NCI-H748 treated with DMSO at 0.1 percent for 48 hours (cell line): ENCODE measurements at places on chromosomes 11 and 22.

- DNase-seq, result peak; percentile 4
Observed at GRCh38 chr22:24996420-24996952, 44.0 kb downstream of the KIAA1671 start.

DNA sequence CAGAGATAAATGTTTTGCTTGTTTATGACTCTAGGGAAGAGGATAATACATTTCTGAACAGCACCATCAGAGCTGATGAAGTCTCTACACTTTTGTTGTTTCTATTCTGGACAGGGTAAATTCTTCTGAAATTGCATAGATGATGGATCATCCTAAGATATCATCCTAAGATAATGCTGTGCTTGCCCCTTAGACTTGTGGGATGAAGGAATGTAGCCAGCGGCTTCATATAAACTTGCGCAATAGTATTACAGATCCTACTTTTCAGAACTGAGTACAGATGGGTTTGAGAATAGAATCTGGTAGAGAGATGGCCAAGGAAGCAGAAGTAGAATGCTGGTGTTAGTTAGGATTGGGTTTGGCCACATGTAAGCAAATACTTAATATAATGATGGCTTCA lies 61.0 kb downstream of the NCAM1 start:
- DNase-seq, result no peak

DNA sequence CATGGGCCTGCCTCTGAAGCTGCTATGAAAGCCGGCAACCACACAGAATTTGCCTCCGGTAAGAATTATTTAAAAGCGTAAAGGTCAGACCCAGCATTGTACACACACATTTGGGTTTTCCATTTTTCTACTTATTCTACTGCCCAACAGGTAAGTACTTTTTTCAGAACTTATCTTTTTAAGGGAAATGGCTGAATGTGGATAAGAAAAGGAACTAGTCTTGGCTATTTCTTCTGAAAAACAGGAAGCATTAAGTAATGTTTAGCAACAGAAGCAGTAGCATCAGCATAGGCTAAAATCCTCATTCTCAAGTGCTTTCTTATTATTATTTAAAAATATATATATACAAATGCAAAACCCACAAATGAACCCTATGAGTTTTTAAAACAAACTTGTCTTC lies 103.1 kb downstream of the MPPED2 start:
- DNase-seq, result no peak

GRCh38 chr22:47080100-47080499 lies 317.6 kb downstream of the TBC1D22A start:
- no peak for DNase-seq

- DNase-seq, result no peak
Observed at GRCh38 chr22:44693756-44694155, 8.2 kb upstream of the PRR5 start.

- DNase-seq, result peak; percentile 34
Observed at GRCh38 chr11:79440571-79441460, at the start of gene TENM4. TENM4 (minus strand) TSS chr11:79441030; CDS start chr11:79069944, 371,086 bp downstream.

- DNase-seq, result no peak
Observed at GRCh38 chr11:119684361-119685110, 44.5 kb downstream of the NECTIN1 start.

GRCh38 chr22:39490135-39490798 lies 11.8 kb upstream of the MIEF1 start:
- DNase-seq, result peak; percentile 28

- DNase-seq, result no peak
Observed at GRCh38 chr22:39574779-39575551, 4.4 kb downstream of the CACNA1I start.

GRCh38 chr11:57224537-57224936 lies 12.5 kb downstream of the APLNR start:
- DNase-seq, result no peak

DNA sequence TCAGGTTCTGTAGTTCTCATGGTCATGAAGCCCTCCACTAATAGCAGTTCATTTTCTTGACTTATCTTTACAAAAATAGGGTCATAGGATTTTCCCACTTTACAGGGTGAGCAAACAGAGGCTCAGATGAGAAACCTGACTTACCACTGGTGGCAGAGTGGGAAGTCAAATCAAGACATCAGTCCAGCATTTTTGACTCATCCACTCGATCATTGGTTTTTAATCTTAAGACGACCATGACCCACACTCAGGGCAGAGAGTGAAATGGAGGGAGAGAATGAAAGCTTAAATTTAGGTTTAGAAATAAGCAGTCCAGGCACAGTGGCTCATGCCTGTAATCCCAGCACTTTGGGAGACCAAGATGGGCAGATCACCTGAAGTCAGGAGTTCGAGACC lies 42.1 kb downstream of the RTL6 start:
- DNase-seq, result no peak

DNA sequence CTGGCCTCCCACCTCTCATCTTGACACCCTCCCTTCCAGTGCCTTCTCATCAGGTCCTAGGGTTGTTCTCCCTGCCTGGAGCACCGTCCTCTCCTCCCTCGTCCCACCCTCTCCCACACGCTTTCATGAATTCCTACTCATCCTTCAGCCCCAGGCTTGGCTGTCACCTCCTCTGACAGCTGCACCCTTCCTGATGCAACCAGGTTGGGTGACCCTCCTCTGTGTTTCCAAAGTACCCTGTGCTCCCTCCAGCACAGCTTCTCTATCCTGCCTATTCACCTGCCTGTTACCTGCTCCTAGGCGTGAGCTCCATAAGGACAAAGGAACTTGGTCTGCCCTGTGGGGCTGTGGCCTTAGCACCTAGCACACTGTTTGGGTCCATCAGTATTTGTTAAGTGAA lies 58.4 kb downstream of the SGSM3 start:
- no peak for DNase-seq

- no peak for DNase-seq
Observed at GRCh38 chr11:72754149-72754543, 1.9 kb upstream of the ARAP1 start.

- DNase-seq, result no peak
Observed at GRCh38 chr11:69295995-69296889, 2.3 kb downstream of the MYEOV start.

DNA sequence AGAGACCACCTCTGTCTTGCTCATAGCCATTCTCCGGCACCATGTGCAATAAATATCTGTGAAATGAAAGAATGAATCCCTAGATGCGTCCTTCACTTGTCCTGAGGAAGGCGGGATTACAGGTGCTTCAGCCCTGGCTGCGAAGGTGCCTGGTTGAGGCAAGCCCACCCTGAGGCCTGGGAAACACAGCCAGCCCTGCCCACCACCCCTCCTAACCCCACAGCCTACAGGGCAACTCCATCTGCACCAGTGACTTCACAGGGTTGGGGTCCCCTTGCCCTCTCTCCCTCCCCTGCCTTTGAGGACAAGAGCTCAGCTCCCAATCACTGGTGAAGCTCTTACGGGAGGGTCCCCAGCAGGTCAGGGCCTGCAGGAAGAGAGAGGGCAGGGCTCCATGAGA lies 17.5 kb upstream of the SCGB1A1 start:
- DNase-seq, result no peak

DNA sequence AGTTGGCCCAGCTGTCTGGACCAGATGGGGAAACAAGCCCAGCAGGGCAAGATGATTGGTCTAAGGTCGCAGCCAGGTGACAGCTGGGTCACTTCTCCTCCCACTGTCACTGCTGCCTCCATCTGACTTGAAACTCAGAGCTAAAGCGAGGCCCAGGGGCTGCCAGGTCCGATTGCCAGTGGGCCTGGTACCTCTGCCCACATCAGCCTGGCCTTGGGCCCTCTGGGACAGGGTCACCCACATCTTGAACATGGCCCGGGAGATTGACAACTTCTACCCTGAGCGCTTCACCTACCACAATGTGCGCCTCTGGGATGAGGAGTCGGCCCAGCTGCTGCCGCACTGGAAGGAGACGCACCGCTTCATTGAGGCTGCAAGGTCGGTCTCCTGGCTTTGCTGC lies 5.8 kb downstream of the SSH3 start:
- no peak for DNase-seq

- DNase-seq, result no peak
Observed at GRCh38 chr11:109734566-109734965, 312.6 kb downstream of the C11orf87 start.

DNA sequence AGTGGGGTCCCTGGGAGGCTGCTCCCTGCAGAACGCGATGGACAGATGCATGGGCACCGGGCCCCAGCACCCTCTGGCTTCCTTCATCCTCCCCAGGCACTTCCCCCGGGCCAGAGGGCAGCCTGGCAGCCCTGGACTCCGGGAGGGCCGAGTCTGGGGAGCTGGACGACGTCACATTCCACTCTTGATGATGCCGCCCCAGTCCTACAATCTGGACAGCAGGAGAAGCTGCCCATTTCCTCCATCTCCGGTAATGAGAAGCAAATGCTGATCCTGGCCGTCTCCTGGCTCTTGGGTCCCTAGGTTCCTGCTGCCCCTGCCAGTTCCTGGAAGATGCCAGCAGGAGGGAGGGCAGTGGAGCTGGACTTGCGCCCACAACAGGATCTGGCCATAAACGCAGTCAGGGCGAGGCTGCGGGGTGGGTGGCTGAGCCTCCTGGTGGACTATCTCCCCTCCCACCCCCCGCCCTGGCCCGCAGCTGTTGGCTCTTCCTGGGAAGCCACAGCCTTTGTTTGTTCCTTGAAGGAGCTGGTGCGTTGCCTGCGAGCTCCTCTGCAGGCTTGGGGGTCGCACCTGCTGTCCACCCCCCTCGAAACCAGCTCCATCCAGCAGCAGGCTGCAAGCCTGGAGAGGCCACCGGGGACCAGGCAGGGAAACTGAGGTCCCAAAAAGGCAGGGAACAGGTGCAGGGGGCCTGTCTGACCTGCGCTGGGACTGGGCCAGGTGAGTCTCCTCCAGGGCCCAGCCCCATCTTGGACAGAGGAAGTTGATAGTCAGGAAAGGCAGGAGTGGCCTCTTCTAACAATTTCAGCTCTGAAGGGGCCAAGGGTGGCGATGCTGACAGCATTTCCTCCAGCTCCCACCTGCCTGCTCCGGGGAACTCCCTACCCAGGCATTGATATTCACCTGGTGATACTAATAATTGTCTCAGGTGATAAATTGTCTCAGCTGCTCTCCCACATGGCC lies 17.9 kb upstream of the MUC6 start:
- no peak for DNase-seq

DNA sequence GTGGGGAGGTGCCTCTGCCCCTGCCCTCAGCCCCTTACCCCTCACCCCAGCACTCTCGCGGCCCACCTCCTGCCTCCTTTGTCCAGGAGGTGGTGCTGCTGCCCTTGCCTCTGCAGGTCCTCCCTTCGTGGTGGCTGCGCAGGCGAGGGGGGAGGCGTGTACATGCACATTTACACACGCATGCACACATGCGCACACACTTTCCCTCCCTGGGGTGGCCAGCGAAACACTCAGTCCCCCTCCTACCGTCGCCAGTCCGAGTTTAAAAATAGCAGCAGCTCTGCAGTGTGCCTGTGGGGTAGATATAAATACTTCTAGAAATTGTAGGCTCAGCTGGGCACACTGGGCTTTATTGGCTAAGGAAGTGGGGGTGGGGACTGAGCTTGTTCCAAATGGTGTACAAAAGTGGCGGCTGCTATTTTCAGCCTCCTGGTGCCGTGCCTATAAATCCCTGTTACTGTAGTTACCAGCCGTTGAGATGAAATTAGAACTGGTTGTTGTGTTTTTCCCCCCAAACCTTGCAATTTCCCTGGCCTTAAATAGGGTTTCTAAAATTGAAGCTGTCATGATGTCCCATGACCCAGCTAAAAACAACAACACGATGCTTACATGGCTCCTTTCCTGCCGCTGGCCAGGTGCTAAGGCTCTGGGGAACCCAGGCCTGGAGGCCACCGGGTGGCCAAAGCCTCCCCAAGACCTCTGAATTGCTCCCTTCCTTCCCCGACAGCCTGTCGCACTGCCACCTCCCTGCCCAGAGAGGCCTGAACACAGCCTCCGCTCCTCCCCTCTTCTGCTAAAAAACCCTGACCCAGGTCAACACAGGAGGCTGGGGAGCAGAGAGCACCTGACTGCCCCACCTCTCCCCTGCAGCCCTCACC lies 12.4 kb downstream of the PICK1 start:
- DNase-seq, result no peak

- no peak for DNase-seq
Observed at GRCh38 chr11:115496892-115497291, 7.3 kb downstream of the CADM1 start.

DNA sequence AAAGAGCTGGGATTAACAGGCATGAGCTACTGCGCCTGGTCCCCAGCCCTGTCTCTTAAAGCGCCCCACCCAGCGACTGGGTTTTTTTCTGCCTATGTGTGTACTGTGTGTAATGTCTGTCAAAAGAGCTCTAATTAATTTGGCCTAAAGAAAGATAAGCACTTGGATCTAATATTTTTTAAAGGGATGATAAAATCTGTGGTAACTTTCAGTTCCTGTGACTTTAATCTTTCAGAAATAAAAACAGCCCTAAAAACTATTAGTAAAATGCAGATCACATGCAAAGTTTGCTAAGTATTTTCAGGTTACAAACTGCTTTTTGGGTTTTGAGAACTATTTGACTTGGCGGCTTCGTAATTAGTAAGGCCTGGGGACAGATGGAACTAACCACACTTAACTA lies 1358.7 kb downstream of the LRRC4C start:
- DNase-seq, result no peak

DNA sequence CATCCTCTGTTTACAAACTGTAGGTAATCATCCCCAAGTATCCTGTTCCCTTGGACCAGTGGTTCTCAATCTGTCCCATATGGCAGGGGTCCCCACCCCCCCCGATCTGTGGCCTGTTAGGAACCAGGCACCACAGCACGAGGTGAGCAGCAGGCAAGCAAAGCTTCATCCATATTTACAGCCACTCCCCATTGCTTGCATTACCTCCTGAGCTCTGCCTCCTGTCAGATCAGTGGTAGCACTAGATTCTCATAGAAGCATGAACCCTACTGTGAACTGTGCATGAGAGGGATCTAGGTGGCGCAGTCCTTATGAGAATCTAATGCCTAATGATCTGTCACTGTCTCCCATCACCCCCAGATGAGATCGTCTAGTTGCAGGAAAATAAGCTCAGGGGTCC lies 33.4 kb upstream of the EIF3M start:
- no peak for DNase-seq

- DNase-seq, result no peak
Observed at GRCh38 chr11:10898003-10898762, 40.3 kb upstream of the ZBED5 start.

DNA sequence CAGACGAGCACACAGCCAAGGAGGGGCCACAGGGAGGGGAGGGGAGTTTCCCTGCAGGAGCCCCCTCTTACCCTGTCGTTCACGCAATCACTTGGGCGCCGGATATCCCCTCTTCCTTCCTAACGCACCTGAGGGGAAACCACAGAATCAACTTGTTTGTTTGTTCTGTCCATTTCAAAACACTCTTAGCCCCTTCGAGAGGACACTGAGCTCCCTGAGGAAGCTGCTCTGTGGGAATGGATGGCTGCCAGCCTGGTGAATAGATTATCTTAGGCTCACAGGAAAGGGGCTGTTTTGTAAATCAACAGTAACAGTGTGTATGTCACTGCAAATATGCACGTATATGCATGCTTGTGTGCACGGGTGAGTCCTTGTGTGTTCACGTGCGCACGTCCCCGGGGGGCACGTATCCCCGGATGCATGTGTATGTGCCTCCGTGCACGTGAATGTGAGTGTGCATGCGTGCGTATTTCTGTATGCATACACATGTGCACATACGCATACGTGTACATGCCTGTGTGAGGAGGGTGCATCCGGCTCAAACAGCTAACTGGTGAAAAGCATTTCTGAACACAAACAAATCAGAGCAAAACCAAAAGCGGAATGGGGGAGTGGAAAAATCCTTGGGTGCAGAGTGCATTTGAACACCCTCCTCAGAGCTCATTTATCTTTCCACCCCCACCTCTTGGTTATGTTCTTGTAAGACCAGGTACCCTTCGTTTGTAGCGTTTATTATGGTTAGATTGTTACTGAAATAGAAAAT lies 7.2 kb downstream of the ARSA start:
- DNase-seq, result peak; percentile 68

GRCh38 chr11:45683271-45684058 lies 18.0 kb upstream of the CHST1 start:
- no peak for DNase-seq
